ENCODE measurements at places on chromosomes 2 and 18. TPM values are rescaled to one million over a fixed set of nuclear protein-coding genes. Genes with fewer than 3 reads are reported as not detected.

The GCA gene
- 5.5 TPM for total RNA-seq

The TYMS gene
- total RNA-seq = 37.0 TPM

The CASP10 gene
- total RNA-seq = 42.1 TPM

The ACVR1C gene
- 0.06 TPM for total RNA-seq

The INPP5D gene
- total RNA-seq = 26.2 TPM

The COL6A3 gene
- 244 TPM for total RNA-seq

The GRHL1 gene
- total RNA-seq = 0.82 TPM

Measured in glomerular endothelial cell (primary cell).